ENCODE measurements at places on chromosomes 5 and 9.

- no peak for DNase-seq
Measured at GRCh38 chr5:6849316-6850105, 136.3 kb downstream of the TENT4A start.

- no peak for DNase-seq
Measured at GRCh38 chr5:179339081-179339480, 6.2 kb downstream of the ADAMTS2 start.

- DNase-seq: no peak
Measured at GRCh38 chr5:139040081-139040480, 158.1 kb downstream of the SIL1 start.

- no peak for DNase-seq
Measured at GRCh38 chr9:104794070-104794469, 30.1 kb downstream of the NIPSNAP3B start.

DNA sequence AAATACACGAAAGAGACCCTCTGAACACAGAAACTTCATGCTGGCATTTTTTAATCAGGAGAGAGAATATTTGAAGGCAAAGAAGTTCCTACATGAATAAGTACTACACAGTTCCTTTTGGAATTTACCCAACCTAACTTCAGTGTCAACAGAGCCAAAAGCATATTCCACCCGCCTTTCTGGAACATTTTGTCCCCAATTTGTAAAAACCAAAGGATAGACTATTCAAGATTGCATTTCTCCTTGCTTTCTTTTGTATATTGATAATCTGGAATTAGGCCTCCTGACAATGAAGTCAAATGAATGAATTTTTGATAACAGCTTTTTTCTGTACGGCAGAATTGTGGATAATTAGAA lies 39.4 kb upstream of the TRAF1 start:
- DNase-seq: no peak

DNA sequence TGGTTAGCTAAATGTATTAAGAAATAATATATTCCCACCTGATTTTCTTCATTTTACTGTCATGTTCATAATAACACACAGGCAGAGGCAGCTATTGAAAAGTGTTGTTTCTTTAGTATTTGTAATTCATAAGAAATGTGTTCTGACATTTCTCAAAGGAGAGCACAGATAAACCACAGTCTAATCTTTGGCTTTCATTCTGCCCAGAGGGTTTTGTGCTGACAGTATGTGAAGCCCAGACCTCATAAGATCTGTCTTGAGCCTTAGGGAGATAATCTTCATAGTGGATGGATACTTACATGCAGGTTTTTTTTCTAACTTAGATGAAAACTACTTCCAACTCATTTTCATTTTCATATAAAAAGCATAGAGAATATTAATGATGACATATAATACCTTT lies 206.1 kb downstream of the CHSY3 start:
- DNase-seq: no peak

DNA sequence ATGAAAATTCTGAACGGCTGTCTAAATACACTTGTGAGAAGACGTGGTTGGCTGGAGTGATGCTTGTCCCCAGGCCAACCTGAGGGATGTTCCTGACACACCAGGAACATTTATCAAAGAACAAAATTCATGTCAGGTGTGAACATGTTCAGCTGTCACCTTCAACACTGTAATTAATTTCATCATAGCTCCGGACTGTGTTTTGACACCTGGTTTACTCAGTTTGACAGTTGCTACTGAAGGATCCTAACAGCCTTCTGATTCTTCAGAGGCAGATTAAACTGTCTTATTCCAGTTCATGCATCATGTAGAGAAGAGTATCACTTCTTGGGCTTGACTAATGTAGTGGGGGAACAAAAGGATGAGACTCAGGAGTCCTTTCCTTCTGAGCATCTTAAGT lies 134.1 kb downstream of the NPR3 start:
- no peak for DNase-seq

DNA sequence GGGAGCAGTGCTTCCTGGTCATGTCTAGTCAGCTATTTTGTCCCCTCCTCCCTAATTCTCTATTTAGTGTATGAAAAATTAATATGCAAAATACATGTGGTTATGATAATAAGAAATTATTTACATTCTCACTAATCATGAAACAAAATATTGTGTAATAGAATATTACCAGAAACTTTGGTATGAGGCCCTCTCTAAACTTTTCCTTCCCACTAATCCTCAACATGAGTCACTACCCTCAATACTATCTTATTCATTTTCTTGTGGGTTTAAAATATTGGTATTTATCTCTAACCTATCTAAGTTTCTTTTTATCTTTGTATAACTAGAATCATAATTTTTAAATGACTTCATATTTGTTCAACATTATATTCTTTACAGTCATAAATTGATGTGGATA lies 545.9 kb upstream of the PTPRD start:
- DNase-seq: no peak

- DNase-seq: no peak
Measured at GRCh38 chr5:17267106-17267505, 49.7 kb downstream of the BASP1 start.

DNA sequence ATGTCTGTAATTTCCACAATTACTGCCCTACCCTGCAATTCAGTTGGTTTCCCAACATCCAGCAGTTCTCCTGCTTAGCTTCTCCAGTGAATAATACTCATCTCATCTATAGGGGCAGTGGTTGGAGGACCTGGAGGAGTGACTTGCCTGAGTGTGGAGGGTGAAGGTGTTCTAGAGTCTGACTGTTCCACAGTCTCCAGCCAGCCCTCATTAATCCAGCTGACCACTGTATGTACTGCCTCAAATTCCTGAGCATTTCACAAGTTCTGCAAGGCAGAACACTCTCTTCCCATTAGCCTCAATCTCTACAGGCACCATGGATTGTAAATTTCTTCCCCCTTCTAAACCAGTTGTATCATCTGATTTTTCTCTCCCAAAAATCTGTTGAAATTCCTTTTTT lies 147.4 kb upstream of the NFIL3 start:
- no peak for DNase-seq

DNA sequence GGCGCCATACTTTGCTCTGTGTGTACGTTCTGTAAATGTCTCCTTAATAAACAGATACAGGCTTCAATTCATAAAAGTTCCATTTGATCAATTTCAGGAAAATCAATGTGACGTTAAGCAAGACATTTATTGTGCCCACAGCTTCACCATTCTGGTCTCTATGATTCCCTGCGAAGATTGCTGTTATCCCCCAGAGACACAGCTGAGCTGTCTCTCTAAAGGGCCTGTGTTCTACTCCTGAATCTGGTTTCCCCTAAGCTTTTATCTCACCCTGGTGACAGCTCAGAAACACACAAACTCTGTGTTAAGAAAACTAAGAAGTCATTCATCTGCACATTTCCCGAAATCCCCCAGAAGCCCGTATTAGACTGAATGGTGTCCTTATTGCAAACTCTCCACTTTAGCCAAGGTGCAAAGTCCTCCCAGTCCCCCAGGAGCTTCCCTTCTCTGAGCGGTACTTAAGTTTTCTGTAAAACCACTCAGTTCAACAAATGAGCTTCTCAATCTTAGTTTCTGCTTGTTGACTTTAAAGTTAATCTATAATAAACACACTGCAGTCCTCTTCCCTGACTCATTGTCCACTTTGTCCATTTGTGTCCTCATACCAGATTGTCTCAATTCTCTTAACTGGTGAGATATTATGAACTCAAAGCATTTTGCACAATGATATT lies 1.4 kb upstream of the C5orf15 start:
- DNase-seq: peak; percentile 23

- DNase-seq: no peak
Measured at GRCh38 chr5:54398191-54398590, 57.3 kb upstream of the HSPB3 start.

- DNase-seq: peak; percentile 42
Measured at GRCh38 chr9:128096616-128097536, 28.8 kb downstream of the SLC25A25 start.

DNA sequence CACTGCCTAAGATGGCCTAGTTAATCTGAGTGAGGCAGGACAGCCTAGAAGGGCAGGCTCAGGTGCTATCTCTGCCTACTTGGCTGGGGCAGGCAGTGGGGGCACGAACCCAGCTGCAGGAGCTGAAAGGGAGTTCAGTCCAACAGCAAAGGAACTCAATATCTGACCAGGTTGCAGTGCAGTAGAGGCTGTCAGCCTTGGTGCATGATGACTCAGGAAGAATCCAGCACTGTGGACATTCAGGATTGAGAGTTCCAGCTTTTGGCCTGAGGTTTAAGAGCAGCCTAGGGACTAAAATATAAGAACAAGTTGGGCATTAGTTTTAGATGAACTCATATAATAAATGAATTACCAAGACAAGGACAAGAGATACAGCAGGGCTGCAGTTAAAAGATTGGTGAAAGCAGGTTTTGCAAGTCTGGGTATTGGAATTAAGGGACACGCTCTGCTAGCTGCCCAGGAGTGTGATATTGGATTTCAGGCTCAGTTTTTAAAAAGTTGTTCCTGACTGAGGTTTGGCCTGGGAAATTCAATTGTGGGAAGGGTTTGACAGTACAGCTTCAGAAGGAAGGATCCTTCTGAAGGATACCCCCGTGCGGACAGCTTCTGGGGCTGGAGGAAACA lies 64.7 kb upstream of the ATG10 start:
- DNase-seq: no peak

DNA sequence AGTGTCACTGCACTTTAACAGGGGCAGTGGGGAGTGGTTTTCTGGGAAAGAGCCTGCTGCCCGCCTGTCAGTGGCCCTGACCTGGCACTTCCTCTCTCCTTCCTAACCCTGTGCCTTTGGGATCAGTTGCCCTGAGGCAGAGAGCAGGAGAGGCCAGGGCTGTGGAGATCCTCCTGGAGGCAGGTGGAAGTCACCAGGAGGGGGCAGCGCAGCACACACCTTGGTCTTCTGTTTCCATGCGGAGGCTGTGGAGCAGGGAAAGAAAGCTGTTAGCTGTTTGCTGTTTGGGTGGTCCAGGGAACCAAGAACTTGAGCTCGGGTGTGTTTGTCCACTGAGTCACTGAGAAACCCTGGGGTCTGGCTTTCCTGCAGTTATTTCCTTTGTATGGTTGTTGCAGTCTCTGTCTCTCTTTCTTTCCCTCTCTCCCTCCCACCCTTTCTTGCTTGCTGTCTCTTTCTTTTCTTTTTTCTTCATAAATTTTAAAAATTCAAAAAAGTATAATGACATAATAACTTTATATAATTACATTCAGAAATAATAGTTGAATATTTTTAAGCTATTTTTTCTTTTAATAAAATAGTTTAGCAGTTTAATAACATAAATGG lies 28.1 kb downstream of the NTRK2 start:
- peak; percentile 24 for DNase-seq

DNA sequence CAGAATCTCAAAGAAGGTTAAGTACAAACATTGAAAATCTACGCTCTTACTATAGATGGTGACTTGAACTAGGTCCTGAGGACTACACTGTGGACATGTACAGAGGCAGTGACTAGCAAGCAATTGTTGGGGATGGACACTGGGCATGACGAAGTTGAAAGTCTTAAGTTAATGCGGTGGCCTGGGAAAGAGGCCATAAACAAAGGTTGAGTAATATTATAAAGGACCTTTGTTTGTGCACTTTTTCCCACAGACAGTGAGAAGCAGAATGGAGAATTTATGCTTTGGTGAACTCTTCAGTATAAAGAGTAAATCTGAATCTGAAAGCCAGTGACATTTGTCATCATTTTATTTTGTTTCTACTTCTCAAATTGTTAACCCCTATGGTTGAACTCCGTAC lies 15.3 kb downstream of the ALDH1A1 start:
- DNase-seq: no peak

- DNase-seq: peak; percentile 10
Measured at GRCh38 chr9:114507726-114508125, 2.5 kb upstream of the WHRN start.

- DNase-seq: peak; percentile 68
Measured at GRCh38 chr5:38809388-38810359, 36.1 kb upstream of the OSMR start.

GRCh38 chr5:133293960-133294359 lies 242.1 kb downstream of the HSPA4 start:
- no peak for DNase-seq

GRCh38 chr9:136020671-136021070 lies 59.5 kb upstream of the UBAC1 start:
- DNase-seq: no peak

Data from hematopoietic multipotent progenitor cell treated with erythropoietin and hydrocortisone succinate and interleukin-3 and kit ligand, for 8 days (in vitro differentiated cells).